Left hindlimb (tissue), 1 donor: ENCODE measurements at places on chromosomes 4 and X.

DNA sequence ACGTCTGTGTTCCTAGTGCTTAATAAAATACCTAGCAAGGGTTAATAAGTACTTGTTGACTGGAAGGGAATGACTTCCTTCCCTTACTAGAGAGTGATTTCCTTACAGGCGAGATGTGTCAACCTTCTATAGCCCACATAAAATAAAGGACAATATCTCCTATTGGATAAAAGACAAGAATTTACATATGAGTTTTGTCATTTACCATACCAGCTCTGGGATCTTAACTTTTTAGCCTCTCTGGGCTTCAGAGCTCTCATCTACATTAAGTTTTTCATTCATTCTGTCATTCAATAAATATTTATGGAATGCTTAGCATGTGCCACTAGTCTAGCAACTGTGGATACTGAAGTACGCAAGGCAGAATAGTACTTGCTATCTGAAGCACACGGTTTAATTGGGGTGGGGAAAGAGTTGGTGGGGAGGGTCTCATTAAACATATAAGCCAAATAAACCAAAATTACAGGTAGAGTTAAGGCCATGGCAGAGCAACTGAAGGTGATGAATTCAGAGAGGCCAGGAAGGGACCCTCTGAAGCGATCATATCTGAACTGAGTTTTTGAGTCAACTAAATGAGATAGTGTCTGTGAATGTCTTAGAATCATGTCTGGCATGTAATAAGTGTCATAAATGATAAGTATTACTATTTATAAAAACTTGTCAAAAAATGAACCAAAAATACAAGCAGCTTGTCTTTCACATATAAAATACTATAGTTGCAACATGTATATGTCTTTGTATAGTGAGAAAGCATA is 91.6 kb upstream of the BMP2K start:
- no peak for DNase-seq

DNA sequence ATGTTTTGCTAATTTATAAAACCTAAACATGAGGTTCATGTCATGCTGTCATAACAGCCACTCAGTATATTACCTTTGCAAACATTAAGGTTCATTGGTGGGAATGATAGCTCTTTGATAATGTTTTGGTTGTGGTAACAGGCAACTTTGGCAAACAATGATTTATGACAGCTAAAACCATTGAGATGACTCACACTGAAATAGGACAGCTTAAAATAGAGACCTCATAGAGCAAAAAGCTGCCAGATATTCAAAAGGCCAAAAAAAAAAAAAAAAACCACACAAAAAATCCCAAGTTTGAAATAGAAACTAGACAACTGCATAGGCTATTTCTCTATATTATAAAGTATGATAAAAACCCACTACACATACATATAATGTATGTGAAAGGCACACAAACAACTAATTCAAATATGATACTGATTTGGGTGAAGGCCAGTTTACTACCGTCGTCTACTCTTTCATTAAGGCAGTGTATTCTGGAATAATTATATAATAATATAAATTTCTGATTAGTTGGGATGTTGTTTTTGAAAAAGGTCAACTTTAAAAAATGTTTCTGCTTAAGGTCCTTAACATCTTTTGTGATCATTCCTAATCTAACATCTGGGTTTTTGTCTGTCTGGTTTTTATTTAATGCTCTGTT is 646.0 kb upstream of the PITX2 start:
- DNase-seq, result no peak

GRCh38 chr4:168167714-168168284 is 75.5 kb downstream of the ANXA10 start:
- DNase-seq, result no peak

GRCh38 chr4:14254926-14255325 is 627.4 kb upstream of the BOD1L1 start:
- DNase-seq, result no peak

DNA sequence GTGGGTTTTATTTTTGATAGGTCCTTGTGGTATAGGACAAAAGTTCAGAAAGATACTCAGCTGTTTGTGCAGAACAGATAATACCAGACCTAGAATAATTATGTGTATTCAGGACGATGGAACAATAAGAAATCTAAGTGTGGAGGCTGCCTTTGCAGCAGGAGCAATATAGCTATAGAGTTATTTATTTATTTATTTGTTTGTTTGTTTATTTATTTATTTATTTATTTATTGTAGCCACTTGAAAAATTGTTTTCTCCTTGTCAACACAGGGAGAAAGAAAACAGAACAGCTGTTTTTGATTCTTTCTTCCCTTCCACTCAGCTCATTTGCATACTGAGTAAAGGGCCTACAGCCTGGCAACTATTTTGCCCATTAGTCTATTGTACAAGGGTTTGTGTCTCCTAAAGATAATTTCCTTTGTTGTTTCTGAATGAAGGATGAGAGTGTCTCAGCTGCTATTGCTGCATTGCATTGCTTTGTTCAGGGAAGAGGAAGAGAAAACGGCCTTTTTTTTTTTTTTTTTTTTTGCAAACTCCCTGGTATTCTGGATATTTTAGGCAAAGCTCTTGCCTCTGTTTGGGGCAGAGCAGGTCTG is 56.0 kb upstream of the ESX1 start:
- no peak for DNase-seq

DNA sequence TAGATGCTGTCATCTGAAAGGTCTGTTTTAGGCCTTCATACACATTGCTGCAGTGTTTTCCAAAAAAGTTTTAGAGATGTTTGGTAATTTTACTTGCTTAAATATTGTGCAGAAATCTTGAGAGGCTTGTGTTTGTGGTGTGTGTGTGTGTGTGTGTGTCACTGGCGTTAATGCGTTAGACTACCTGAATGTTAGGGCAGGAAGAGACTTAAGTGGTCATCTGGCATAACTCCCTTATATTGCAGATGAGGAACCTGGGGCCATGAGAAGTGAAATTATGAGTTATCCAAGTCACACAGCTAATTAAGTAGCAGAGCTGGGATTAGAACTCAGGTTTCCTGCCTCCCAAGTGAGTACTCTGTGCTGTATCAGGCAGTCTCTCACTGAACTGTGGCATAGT is 1.4 kb downstream of the LSM6 start:
- DNase-seq, result no peak

GRCh38 chr4:106021737-106022410 is 126.6 kb downstream of the NPNT start:
- no peak for DNase-seq

DNA sequence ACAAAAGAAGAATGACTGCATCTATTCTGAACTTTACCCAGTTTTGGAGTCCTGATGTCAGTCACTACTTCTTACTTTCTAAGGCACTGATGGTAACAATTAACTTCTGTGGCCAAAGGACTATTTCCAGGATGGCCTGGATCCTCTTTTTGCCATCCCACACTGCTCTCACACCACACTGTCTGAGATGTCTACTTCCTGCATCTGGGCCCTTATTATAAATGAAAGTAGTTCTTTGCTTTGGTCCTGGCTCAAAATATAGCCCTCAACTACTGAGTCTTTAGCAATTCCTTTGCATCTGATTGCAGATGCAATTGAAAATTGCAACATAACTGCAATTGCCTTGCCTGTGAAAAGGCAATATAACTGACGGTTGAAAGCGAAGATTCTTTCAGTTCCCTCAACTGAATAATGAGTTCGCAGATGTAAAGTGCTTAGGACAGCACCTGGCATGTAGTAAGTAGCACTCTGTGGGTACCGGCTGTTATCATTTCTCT is 44.2 kb downstream of the COQ2 start:
- DNase-seq, result no peak

- DNase-seq, result no peak
These were observed 45.5 kb downstream of the TSPAN7 start for GRCh38 chrX:38606821-38607220.

DNA sequence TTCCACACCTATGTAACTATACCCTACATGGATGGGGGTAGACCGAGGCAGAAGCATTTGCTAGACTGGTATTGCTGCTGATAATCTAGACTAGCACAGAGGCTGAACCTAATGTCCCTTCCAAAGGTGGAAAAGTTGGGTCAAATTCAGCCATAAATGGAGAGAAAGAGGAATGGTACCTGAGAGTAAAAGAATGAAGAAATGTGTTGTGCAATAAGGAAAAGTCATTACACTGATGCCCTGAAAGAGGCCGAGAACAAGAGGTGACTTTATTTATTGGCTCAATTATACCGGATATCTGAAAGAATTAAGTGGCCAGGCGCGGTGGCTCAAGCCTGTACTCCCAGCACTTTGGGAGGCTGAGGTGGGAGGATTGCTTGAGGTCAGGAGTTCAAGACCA is 52.1 kb downstream of the ZNF41 start:
- no peak for DNase-seq

GRCh38 chrX:54182864-54183613 is at the start of gene FAM120C:
TSS of gene FAM120C (minus strand) at chrX:54183254. CDS start at chrX:54183198, 56 bp downstream.
- DNase-seq, result peak; percentile 88

GRCh38 chr4:41318839-41319530 is 62.3 kb downstream of the UCHL1 start:
- DNase-seq, result no peak

GRCh38 chr4:100979736-100980135 is 367.6 kb downstream of the PPP3CA start:
- no peak for DNase-seq

DNA sequence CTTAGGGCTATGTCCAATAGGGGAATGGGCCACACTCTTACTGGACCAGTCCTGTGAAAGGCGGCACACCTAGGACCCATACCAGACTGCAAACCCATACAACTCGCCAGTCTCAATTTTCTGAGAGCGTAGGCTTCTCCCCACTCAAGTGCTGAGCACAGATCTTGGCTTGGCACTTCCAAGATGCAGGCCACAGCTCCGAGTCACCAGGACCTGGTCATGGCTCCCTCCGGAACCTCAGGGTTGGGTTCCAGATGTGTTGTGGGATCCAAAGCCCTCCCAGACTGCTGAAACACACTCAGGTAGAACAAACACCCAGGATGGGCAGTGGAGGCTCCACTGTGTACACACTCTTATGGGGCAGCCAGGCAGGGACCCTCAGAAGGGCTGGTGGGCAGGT is 103.3 kb downstream of the TMEM144 start:
- DNase-seq, result no peak

DNA sequence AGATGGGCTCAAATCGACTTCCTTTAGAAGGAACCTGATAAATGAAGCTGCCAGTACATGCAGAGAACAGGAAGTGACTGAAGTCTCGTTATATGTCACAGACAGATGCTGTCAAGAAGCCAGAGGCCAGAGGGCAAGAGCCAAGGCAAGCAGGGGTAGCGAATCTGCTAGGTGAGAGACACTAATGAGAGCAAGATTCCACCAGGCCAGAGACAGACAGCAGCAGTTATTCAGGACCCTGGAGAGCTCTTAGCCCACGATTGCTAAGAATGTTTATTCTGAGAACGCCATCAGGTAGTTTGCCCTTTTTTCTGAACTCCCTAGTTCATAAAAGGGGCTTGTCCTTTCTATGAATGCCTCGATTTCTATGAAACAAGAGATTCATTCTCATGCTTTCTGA is 73.7 kb downstream of the BEND2 start:
- no peak for DNase-seq

- DNase-seq, result peak; percentile 28
These were observed 34.4 kb upstream of the BLTP1 start for GRCh38 chr4:122117743-122118142.

GRCh38 chr4:3243136-3243780 is 5.7 kb upstream of the MSANTD1 start:
- DNase-seq, result no peak

- no peak for DNase-seq
These were observed 129.3 kb downstream of the RBMX2 start for GRCh38 chrX:130531066-130531465.

GRCh38 chr4:34486461-34487363 is 1757.6 kb downstream of the ARAP2 start:
- no peak for DNase-seq

DNA sequence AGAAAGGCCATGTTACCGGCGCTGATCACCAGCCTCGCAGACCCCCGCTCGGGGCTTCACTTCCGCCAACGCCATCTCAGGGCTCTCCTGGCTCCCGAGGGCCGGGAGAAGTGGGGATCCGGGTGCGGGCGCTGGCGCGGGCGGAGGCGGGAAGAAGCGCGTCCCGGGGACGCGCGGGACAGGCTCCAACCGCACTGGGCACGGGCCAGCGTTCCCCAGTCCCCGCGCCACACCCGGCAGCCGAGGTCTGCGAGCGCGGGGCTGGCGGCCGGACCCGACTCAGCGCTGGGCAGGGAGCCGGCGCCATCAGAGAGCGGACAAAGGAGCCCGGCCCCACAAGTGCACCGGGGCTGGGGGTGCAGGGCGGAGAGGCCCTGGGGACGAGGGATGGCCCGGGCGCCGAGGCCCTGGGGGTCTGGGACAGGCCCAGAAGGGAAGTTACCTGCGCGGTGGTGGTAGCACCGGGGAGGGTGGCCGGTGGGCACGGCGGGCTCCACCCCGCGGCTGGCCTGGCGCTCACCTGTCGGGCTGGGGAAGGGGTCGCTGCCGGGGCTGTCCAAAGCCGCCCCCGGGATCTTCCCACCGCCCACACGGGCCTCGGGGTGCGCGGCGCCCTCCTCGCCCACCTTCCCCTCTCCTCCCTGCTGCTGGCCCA is 449 bp downstream of the CTPS2 start:
- peak; percentile 36 for DNase-seq

- DNase-seq, result no peak
These were observed 2.9 kb downstream of the CFI start for GRCh38 chr4:109798866-109799265.

GRCh38 chr4:176262243-176262642 is 6.8 kb downstream of the ASB5 start:
- DNase-seq, result no peak

DNA sequence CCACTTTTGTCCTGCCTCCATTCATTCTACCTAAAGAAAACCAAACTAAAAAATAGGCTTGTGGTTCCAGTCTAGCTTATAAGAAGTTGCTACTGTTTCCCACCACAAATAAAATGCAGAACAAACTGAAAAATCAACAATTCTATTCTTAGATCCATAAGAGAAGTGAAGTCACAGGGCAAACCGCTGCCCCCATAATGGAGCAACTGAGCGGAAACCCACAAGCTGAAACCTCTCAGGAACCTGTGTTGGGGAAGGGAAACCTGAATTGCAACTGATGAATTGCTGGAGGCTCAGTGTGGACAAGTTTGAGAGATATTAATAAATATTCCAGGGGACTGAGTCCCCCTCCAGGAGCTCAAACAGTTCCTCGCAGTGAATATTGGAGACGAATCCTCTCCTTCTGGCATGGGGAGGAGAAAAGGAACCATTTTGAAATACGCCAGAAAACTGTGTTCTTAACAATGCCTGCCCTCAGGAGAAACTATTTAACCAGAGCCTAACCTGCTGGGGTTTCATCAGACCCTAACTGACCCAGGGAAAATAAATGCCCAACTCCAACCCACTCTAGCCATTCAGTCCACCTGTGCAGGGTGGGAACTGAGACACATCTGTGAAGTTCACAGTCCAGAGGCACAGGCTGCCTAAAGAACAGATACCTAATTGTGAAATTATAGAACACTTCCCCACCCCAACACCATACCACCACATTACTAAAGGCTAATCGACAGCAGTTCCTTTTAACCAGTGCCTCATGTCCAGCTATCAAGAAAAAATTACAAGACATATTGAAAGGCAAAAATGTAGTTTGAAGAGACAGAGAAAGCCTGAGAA is 22.8 kb upstream of the SH3RF1 start:
- no peak for DNase-seq
